Stimulated activated CD8-positive, alpha-beta memory T cell treated with anti-CD3 and anti-CD28 coated beads, Interleukin-2, amount 100 ng/mL, for 1 hour (primary cell): ENCODE measurements at places on chromosomes 11 and 22.
A peak's percentile ranks its signal among the peaks of the same experiment; 100 is the strongest.

DNA sequence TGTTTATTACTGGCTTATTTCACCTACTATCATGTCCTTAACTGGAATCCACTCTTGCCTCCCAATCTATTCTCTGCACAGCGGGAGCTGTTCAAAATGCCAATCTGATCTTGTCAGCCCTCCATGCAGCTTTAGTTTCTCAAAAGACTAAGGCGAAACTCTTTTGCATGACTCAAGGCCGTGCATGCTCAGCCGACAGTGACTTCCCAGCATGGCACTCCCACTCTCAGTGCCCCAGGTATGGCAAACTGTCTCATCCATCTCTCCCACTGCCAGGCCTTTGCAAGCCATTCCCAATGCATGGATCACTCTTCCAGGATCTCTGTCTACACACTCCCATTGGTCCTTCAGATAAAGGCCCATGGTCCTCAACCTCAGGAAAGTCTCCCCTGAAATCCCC, 245.9 kb downstream of the LARGE1 start:
- DNase-seq: no peak

- no peak for DNase-seq
Observed at GRCh38 chr11:110972106-110972505, 259.9 kb upstream of the ARHGAP20 start.

DNA sequence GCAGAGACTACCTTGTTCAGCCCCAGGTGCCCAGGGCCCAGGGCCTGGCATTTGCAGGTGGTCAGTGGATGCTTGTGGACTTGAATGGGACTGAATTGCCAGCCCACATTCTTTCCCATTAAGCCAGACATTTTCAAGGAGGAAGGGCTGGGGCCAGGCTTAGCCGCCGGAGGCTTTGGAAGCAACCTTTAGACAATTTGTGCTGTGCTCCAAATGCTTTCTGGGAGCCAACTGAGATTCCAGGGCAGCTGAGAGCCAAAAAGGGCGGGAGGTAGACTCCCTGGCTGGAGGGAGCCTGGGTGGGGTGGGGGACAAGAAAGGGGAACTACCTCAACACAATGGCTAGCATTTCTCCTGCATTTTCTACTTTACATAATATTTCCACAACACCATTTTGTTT, 54.8 kb upstream of the TIMP3 start:
- no peak for DNase-seq

DNA sequence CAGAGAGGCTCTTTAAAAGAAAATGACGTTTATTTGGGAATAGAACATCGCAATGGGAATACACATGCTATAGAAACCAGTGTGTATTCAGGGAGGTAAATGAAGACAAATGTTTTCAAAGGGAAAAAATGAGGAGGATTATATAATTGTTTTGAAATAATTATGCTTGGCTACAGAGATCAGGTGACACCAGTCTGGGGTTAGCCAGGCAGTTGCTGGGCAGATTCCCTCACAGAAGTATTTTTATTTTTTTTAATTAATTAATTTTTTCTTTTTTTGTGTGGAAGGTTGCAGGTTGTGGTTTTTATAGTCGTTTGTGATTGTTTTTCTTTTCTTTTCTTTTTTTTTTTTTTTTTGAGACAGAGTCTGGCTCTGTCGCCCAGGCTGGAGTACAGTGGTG, 5.6 kb upstream of the STARD10 start:
- DNase-seq: no peak

- no peak for DNase-seq
Observed at GRCh38 chr11:84847842-84848241, 779.3 kb downstream of the DLG2 start.

- no peak for DNase-seq
Observed at GRCh38 chr11:47881145-47881544, 33.0 kb upstream of the NUP160 start.

- DNase-seq: peak; percentile 23
Observed at GRCh38 chr11:76380159-76380976, 564 bp downstream of the THAP12 start.

DNA sequence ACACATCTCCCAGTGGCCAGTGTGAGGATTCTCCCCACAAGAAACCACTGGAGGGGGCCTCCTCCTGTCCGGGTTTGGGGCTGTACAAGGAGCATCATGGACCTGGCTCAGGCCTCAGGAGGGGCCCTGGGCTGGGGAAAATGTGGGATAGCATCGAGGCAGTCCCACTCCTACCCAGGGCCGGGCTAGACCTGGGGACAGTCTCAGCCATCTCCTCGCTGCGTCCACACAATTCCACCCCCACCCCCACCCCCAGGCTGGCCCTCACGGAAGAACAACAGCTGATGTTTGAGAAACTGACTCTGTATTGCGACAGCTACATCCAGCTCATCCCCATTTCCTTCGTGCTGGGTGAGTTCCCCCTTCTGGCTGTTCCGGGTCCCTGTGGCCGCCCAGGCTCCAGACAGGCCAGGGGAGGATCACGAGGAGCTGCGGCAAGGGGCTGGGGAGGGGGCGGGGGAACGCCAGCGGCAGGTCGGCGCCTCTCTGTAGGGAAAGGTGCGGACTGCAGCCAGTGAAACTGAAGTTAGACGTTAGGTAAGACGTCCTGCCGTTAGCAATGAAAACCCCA, 4.8 kb downstream of the BEST1 start:
- no peak for DNase-seq

DNA sequence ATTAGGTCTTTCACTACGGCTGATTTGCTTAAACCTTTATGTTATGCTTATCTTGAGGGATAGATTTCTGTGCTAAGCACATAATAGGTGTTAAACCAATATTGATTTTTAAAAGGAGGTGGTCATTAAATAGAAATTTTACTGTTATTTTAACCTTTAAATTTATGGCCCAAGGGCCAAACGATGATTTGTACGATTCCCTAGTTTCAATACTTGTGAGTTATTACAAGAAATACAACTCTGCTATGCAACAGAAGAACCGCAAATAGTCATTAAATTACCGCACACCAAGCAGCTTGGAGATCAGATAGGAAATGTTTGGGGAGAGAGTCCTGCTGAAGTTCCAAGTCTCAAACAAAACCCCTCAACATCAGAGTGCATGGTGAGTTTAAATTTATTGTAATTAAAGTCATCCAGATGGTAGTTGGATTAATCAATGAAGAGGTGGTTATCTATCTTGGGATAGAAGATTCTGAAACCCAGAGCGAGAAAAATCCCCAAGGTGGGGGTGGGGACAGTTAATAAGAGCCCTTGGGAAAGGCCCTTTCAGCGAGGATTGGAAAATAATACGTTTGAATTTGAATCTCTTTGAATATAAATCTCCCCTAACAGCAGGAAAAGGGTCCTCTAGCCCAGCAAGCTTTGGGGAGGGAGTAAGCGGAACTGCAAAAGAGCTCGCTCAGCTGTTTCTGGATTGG, 805 bp upstream of the QSER1 start:
- no peak for DNase-seq

DNA sequence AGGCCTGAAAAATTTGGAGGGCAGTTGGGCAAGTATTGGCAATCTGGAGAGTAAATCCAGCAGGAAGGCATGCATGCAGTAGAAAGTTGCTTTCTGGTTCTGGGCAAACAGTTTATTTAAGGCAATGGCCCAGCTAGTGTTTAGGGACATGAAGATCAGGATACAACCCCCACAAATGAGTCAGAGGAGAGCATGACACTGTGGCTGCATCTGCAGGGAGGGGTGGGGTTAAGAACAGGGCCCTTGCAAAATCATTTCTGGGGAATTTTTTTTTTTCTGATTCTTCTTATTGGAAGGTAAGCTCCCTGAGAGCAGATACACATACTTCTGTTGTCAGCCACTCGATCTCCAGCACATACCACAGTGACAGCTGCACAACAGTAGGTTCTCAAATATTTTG, 61.1 kb downstream of the FDX1 start:
- DNase-seq: no peak

DNA sequence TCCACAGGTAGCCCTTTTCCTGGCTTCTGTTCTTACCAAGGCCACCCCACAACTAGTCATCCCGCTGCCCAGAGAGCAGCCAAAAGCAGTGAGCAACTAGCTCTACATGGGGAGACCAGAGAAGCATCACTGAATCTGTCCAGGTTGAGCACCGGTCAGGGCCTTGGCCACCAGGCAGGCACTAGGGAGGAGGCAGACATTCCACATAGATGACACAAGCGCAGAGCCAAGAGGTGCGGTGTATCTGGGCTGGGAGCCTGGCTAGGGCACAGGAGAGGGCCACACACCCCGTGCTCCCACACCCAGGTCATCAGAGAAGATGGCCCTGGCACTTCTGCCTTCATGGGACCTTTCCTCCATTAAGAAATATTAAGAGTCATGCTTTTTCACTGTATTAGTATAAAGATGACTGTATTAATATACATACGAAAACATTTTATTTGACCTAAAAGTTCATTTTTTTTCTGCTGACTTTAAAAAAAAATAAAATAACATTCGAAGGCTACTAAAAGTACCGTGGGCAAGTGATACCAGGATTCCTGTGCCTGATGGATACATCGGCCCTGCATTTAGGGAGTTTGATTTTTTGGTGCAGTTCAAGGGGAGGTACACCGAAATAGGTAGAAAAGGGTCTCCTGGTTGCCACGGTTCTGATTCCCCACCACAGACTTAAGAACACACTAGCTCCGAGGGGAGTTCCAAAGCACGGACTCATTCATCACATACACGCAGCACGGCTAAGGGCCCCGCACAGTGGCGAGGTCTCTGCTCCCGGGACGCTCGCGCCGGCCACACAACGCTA, 1.2 kb downstream of the DGCR2 start:
- no peak for DNase-seq

DNA sequence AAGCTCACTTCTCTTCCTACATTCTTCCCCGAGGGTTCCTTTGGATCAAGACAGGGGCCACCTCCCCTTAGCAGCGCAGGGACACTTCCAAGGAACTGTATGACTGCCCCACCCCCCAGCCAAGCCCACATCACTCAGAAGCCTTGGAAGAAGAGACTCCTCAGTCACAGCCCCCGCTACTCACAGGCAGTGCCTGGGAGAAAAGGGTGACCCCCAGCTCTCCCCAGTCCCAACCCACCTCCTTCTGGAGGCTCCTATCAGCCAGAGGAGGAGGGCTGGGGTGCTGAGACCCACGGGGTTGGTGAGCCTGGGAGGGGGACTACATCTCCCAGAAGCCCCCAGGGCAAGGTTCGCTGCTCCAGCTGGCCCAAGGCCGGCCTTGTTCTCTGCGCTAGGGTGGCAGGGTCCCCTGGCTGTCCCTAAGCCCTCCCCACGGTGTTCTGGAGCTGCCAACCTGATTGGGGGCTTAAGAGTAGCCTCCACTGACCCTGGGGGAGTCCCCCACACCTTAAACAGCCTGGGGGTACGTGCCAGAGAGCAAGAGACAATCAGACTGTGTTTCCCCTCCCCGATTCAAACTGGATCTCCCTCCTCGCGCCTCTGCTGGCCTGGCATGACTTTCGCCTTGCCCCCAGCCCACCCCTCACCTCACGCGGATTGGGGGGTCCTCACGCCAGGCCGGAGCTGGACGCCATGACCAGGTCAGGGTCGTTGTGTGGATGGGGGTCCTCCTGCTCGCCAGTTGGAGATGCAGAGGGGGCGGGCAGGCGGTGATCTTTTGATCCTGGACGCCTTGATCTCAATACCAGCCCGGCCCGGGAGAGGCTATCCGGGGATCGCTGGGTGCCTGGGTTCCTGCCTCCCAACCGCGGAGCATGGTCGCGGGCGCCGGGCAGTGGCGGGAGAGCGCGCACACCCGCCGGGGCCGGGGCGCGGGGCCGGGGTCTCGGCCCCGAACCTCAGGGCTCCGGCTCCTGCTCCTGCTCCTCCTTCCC, 838 bp downstream of the BCL9L start:
- no peak for DNase-seq

DNA sequence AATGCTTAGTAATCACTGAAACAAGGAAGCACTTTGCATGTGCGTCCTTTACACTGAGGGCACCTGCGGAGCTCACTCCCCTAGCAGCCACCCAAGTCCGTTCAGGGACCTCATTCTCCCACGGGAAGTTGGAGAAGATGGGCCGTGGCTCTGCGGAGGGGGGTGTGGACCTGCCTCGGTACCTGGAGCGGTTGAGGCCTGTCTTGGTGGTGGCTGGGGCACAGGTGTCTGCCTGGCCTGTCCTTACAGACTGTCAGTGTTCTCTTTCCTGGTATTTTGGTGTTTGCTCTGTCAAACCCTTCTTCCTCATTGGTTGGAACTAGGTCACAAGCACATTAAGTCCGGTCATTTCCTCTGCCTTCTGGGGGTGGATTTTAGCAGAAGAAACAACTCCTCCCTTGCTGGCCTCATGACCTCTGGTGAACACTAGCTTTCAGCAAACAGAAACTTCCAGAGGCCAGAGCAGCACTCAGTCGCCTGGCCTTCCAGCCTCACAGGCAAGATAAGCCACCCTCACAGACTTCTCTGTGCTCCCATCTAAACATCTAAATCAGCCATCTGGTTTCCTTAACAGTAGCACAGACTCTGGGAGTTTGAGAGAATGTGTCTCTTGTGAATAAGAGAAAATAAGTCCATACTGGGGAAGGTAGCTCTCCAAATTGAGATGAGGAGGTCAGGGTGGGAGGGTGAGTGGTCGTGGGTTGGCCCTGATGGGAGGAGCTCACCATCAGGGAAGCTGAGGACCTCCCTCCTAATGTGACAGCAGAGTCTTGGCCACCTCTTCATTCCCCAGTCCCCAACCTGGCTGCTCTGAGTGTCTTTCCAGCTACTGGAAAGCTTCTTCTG, 8.6 kb downstream of the SNAP29 start:
- no peak for DNase-seq

DNA sequence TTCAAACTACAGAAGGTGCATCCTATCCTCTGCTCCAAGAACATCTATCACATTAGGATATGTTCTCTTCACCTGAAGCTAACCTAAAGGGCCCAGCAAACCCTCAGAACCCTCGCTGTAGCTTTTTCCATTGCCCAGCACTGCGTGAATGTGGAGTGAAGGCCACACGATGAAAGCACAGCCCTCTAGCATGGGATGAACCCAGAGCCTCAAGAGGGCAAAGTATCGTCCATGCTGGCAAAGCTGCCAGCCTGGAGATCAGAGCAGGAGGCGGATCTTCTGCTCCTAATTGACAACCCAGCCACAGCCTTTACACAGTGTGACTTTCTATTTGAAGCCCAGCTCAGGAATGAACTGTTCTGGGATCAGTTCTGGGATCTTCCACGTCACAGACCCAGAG, 65.1 kb upstream of the USP47 start:
- no peak for DNase-seq

DNA sequence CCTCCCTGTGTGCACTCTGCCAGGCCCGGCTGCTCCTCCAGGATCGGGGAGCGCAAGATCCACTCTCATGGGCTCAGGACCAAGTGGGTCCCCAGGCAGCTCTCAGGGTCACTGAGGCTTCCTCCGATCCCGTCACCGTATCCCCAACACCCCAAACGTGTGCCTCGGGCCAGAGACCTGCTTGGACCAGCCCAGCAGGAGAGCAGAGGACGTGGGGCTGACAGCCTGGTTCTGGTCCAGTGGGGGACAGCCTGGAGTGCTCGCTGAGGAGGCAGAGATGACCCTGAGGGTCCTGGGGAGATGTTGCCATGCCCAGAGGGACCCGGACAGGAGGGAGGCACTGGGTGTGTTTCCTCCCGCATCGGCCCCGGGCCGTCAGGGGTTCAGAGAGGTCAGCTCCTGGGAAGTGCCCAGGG, 1402.6 kb downstream of the BRD1 start:
- no peak for DNase-seq

- no peak for DNase-seq
Observed at GRCh38 chr11:41020259-41020658, 439.2 kb downstream of the LRRC4C start.
